ENCODE measurements at places on chromosomes 6 and 20.

DNA sequence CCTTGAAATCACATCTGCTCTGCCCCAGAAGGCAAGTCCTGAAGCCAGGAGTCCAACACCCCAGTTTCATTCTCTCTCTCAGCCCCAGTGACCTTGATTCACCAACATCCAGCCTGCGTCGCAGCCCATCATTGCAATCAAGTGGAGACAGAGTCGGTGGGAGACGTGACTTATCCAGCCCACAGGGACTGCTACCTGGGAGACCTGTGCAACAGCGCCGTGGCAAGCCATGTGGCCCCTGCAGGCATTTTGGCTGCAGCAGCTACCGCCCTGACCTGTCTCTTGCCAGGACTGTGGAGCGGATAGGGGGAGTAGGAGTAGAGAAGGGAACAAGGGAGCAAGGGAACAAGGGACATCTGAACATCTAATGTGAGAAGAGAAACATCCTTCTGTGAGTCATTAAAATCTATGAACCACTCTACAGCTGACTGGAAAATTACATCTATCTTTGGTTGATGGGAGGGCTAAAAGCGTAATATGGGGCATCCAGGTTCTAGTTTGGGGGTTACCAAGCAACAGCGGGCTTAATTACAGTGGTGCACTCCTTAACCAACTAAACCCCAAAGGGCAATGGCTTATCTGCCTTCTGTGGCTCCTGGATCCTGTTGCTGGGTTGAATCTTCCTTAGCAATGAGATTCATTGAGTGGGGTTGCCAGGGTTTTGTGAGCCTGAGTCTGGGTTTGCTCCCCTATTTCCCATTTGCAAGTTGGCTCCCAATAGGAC is 2.5 kb downstream of the LY6G6D start:
- DNase-seq: no peak

- peak; percentile 56 for DNase-seq
These were observed 631.1 kb downstream of the COL12A1 start for GRCh38 chr6:74574794-74575193.

- DNase-seq: no peak
These were observed 29.5 kb downstream of the ALDH8A1 start for GRCh38 chr6:134920422-134920821.

GRCh38 chr20:5145365-5146098 is 18.7 kb downstream of the CDS2 start:
- no peak for DNase-seq

DNA sequence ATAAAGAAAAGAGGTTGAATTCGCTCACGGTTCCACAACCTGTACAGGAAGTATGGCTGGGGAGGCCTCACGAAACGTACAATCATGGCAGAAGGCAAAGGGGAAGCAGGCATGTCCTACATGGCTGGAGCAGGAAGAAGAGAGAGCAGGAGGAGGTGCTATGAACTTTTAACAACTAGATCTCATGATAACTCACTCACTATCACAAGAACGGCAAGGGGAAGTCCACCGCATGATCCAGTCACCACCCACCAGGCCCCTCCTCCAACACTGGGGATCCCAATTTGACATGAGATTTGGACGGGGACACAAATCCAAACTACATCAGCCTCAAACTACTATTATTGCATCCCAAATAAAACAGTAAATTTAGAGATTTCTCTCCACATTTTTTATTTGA is 53.6 kb upstream of the CST7 start:
- no peak for DNase-seq

DNA sequence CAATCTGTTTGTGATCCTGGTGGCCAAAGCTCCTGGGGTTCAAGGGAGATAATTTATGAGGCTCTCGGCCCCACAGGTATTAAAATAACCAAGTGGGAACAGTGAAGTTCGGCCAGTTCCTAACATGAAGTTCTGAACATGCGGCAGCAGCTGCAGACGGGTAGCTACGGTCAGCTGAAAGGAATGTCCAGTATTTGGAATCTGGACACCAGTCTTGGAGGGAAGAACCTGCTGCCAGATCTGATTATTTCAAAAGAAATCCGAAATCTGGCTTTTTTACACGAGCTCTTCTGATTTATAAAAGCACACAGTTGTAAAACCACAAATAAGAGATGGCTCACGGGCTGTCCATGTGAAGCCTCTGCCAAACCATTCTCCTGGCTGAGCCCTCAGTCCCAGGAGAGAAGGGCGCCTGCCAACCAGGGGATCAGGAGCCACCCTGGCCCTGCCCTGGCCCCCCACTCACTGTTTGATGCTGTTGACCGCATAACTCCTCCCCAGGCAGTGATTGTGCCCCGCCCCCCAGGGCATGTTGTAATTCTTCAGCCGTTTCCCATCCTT is 28.2 kb upstream of the KCNB1 start:
- peak; percentile 90 for DNase-seq

GRCh38 chr6:159307246-159307790 is 138.1 kb downstream of the FNDC1 start:
- DNase-seq: no peak

DNA sequence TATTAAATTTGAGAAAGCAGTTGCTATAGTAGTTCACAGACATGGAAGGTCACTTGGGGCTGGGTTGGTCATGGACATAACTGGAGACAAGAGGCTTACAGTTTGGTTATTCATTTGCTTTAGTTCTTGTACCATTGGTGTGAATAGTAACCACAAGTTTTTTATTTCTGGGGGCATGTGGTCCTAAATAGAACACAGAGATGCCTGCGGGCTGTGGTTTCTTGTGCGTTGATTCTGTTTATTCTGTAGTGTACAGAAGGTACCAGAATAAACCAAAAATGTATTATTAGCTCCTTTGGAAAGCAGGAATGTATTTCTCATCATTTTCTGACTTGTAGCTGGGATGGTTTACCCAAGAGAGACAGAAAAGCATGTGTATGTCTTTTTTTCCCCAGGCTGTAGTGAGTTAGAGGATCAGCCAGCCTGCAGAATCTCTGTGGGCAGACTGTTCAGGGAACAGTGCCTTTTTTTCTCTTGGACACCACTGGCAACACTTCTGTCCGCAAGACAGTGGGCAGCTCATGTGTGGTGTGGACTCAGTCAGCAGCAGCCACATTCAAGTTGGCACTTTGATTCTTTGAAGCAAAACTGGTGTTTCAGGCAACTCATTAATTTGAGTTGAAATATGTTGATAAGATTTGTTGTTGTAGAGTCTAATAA is 122.1 kb downstream of the LRRC1 start:
- peak; percentile 18 for DNase-seq

DNA sequence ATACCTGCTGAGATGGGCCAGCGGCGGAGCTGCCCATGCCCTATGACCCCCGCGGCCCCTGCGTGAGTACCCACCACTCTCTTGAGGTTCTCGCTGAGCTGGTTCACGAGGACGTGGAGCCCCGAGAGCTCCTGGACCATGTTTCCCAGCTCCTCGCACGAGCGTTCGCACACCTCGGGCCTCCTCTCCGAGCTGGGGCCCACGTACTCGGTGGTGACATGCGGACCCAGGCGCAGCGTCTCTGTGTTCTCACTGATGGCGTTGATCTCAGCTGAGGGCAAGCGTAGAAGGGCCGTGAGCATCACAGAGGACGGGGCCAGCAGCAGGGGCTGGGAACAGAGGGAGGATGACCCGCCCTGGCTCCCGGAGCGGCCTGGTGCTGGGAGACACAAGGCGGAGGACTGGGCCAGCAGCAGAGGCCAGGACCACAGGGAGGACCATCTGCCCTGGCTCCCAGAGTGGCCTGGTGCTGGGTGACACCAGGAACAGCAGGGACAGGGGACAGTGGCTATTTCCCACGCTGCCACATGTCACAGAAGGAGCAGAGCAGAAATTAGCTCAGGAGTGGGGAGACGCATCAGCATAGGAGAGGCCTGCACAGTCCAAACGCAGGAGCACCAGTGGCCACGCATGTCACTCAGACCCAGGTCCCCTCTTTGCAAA is 11.8 kb downstream of the THBS2 start:
- DNase-seq: no peak

- no peak for DNase-seq
These were observed 88.8 kb downstream of the PRND start for GRCh38 chr20:4810426-4811019.

GRCh38 chr20:53187392-53188068 is 215.4 kb downstream of the TSHZ2 start:
- DNase-seq: no peak

DNA sequence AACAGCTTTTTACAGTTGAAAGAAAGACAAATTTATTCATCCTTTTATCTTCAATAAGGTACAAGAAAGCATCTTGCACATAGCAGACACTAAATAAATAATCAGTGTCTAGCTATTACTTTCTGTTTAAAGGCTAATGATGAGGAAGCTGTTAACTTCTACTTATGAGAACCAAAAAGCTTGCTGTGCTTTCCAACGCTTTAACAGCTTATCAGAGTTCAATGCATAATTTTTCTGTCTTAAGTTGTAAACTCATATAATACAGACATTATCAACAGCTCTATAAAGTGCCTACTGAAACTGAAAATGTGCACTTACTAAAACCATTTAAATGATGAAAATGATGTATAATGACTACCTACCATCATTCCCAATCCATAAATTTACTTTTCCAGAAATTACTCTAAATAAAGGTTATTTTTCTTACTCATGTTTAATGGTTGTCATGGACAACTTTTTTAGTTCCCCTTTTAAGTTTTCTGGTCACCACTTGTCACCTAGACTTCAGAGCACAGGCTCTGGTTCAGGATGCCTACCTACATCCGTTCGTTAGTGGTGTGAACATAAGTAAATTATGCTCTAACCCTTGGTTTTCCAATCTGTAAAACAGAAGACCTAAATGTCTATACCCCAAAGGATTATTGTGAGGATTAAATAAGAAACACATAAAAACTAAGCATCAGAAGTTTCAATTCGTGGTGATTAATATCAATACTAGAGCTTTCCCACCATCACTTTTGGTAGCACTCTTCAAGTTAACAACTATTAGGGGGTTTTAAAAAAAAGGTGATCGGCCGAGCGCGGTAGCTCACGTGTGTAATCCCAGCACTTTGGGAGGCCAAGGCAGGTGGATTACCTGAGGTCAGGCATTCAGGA is 8.0 kb downstream of the PNISR start:
- no peak for DNase-seq

DNA sequence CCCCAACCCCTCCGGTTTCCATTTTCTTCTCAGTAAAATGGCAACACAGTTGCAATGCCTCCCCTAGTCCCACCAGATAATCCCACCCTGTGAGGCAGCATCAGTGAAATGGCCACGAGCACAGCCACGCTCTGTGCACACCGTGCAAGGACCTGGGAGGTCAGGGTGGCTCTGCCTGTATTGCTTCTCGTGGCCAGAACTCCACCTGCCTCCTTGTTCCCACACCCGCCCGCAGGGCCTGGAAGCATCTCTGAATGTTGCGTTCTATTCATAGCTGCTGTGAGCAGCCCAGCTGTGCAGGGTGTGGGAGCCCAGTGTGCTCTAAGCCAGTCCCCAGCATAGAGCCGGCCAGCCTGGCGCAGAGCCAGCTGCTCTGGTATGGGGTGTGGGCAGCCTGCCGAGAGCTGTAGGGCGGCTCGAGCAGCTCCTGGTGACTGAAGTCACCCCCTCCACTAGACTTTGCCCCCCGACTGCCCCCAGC is 161.1 kb downstream of the DLL1 start:
- DNase-seq: no peak

GRCh38 chr20:3123542-3123941 is 36.1 kb downstream of the FASTKD5 start:
- no peak for DNase-seq

DNA sequence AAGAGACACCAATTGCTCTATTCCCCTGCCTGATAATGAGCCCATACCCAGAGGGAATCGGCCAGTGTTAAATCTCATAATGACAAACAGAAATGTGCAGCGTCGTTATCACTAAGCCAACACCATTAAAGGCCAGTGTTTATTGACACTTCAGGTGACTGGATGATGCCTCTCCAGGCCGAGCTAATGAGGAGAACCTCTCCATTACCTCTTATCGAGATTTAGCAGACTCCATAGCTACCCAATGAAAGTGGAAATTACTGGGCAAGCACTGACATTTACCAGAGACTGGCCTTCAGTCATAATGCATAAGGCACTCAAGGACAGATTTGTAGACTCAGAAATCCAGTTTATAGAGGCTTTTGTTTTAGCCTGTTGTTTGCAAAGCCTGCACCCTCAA is 669.5 kb downstream of the MAFB start:
- no peak for DNase-seq

DNA sequence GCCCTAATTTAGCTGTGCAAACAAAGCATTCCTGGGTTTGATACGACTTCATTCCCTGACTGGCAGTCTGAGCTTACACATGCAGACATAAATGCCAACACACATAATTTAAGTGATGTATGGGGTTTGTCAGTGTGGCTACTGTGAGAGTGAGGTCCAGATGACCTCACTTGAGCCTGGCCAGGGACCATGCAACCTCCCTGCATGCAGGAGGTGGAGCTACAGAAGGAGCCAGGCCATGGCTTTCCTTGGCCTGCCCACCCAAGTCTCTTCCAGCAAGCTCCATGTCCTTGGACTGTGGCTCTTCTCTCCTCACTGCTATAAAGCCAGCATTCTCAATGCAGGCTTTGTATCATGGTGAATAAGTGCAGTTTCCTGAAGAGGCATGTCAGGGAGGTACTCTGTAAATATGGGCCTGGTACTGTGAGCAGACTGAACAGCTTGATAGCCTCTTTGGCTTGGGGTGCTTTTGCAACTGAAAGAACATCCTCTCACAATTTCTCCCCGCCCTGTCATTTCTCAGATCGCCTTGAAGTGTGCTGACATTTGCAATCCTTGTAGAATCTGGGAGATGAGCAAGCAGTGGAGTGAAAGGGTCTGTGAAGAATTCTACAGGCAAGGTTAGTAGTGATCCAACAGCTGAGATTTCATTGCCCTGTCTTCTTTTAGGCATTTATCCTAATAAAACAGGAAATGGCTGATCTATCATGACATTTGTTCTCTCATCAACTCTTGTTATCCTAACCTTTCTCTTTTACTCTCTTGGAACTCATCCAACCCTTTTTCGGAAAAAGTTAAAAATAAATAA is 69.2 kb downstream of the MTFR2 start:
- DNase-seq: no peak

GRCh38 chr6:5659467-5659866 is 347.3 kb downstream of the NRN1 start:
- no peak for DNase-seq

DNA sequence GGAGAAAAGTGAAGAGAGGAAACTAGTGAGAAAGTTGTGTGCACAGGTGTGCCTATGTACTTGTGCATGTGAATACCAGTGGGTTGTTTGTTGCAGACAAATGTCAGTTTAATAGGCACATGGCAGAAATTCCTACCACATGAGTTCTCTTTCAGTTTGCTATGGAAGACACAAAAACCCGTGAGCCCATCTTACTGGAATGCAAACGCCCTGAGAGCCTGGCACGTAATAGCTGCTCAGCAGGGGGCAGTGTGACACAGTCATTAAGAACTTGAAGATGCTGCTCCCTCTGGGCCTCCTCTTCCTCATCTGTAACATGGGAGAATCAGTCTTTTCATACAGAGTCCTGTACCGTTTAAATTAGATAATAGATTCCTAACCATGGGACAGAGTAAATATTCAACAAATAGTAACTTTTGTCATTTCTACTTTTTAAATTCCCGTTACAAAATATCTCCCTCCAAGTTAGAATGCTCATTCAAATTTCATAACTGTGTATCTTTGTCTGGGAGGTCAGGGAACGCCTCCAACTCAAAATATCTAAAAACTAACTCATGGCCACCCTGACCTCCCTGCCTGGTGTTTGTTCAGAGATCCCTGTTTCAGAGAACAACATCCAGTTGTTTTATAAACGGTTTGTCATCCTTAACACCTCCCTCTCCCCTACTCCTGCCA is 802.9 kb downstream of the MAFB start:
- peak; percentile 93 for DNase-seq

Data from M059J (cell line).